Stimulated activated CD4-positive, alpha-beta T cell treated with anti-CD3 and anti-CD28 coated beads, Interleukin-4, amount 100 ng/mL, for 1 hour (primary cell): ENCODE measurements at places on chromosomes 12 and 14.

GRCh38 chr12:55720894-55721444 is 776 bp downstream of the RDH5 start:
- no peak for DNase-seq

DNA sequence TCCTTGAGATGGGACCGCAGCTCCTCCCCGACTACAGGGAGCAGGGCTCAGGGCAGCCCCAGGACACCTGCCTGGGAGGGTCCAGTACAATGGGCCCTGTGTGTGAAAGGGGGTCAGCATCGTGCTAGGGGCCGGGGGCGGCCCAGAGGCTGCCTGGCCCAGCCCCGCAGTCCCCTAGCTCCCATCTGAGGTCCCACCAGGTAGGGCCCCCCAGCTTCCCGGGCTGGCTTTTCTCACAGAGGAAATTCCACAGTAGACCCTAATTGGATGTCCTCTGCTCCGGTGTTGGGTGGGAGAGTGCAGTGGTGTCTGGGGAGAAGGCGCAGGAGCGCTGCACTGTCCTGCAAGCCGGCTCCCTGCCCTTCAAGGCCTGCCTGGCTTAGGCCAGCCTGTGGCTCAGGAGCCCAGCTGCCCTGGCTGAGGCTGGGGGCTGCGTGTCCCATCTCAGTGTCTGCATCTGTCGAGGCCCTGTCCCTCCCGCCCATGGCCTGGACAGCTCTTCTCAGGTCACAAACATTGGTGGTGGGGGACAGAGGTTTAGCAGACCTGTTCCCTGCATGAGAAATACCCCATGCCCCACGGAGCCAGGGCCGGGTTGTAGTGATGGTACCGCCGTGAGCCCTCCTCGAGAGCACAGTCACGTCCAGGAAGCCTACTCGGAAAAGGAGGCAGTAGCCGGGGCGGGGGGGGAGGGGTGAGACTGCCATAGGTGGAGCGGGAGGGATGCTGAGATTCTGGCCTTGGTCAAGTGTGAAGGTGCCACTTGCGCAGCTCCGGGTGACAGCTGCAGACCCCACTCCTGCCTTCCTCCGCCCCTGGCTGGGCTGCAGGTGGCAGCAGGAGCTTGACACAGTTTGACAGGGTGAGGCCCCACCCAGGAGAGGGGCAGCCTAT is 11.6 kb downstream of the HIP1R start:
- DNase-seq, result no peak

DNA sequence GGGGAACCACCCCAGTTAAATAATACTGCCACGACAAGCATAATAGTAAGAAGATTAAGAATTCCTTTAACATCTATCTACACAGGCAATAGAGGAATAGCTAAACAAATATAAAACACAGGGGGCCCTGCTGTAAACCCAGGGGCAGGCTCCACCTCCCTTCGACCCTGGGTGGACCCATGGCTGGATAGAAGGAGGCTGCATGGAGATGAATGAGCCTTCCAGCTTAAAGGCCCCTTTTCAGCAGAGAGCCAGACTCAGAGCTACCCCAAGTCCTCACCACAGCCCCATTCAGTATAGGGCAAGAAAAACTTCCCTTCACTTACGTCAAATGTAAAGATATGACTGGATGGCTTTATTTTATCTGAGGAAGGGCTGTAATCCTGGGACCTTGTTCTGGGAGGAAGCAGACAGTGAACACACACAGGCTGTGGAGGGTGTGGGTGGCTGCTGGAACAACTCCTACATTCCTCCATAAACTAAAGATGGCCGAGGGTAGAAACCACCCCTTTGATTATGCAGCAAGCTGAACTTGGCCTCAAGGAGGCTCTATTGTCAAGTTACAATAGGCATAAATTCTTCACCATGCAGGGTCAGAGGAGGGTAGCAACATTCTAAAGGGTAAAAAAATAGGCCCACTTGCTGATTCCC is 30.4 kb downstream of the NUAK1 start:
- no peak for DNase-seq

DNA sequence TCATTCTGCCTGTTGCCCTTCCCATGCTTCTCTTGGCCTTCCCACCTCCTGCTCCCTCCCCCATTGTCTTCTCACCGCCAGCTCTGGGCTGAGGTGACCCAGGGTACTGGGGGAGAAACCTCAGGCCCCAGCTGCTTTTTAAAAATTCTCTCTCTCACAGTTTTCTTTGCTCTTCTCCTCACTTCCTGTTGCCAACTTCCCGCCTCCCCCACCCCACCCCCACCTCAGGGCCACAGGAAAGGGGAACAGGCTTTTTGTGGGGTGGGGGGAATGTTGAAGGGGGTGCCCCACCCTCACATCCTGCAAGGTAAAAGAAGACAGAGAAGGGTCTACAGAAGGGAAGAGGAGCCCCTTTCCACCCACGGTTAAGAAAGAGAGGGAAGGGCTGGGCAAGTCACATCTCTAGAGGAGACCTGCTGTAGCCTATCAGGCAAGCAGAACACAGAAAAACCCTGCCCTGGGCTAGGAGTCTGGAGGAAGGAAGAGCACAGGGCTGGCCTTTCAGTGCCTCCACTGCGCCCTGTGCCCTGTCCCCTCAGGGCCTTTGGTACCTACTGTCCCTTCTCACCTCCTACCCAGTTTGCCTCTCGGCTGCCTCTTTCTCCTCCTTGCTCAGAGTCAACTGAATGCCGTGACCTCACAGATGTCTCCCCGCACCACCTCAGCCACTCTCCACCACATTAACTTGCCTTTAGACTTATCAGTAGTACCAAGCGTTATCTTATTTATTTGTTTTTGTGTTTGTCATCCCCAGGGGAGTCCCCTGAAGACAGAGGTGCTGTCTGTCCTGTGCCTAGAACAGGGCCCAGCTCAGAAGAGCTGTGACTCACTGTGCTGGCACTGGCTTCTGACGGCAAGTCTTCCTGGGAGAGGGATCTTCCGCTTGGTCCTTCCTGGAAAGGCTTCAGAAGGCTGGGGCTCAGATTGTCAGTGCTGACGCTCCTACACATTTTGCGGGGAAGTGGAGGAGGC is 1.7 kb downstream of the ARHGAP9 start:
- peak; percentile 37 for DNase-seq

DNA sequence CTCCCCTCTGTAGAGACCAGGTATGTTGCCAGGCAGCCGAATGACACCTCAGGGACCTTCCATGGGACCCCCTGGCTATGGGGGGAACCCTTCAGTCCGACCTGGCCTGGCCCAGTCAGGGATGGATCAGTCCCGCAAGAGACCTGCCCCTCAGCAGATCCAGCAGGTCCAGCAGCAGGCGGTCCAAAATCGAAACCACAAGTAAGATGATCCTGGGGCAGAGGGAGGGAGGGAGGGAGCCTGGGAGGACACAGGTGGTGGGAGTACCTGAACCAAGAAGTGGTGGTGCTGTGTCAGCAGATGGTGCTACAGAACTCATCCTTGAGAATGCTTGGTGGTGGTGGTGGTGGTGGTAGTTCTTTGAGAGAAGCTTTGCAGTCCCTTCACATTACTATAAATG is 1.0 kb downstream of the SMARCD1 start:
- no peak for DNase-seq

GRCh38 chr14:88599761-88600439 is 37.1 kb downstream of the ZC3H14 start:
- DNase-seq, result peak; percentile 7

- DNase-seq, result no peak
These were observed 102.5 kb downstream of the SPTSSA start for GRCh38 chr14:34359420-34360117.

GRCh38 chr12:124008595-124008994 is 35.6 kb downstream of the ZNF664 start:
- DNase-seq, result no peak

- no peak for DNase-seq
These were observed 51.0 kb upstream of the NCOR2 start for GRCh38 chr12:124618291-124618902.

- DNase-seq, result peak; percentile 39
These were observed 1.3 kb downstream of the DDN start for GRCh38 chr12:48997719-48998496.

DNA sequence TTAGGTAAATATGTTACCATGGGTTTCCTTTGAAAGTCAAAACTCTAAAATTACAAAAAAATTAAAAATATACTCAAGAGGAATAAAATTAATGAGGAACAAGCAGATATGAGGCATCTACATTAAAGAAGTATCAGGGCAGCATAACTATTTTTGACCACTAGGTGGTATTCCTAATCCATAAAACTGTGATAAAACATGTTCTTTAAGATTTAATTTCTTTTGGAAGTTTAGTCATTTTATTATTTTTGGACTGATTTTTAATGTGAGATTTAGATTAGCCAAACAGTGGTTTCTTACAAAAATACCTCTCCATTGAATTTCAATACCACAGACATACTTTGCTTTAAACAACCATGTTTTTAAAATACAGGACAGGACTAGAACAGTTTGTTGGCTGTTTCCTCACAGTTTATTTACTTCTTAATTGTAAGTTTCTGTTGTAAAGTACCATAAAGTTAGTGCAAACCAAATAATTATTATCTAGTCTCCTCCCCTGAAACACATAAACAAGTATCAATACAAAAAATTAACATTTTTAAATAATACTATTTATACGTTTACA is 49.8 kb downstream of the NTS start:
- DNase-seq, result no peak

GRCh38 chr14:85421186-85421877 is 108.6 kb upstream of the FLRT2 start:
- DNase-seq, result no peak
